ENCODE measurements at places on chromosomes 1 and 21. TPM values are rescaled to one million over a fixed set of nuclear protein-coding genes. Genes with fewer than 3 reads are reported as not detected.

DNA sequence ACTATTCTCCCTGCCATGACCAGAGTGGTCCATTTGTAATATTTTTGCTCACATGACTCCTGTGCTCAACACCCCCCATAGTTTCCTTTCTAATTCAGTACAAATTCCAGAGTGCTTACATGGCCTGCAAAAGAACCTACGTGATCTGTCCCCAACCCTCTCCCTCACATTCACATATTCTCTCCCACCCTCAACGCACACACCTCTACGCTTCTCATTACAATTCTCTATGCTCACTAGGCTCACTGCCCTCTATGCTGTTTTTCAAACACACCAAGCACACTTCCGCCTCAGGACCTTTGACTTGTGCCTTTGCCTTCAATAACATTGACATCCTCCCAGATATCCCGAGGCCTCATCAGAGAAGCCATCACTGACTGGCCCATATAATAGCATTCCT lies 23.8 kb upstream of the FBXO28 start:
- DNase-seq, result no peak

DNA sequence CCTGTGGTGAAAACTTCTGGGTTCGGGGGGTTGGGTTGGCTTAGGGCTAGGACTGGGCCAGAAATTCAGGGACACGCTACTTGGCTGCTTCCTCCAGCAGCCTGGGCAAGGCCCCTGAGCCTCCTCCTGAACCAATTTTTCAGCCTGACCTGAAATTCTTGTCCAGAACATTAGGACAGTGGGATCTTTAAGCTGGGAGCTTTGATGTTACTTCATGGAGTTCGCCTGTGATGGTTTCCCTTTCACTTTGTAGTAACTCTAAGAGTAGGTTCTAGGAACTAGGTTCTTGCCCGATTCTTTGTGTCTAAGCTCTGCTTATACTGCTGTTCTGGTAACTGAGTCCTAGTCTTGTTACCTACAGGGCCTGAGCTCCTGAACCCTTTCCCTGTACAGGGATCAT lies 75.3 kb downstream of the S1PR1 start:
- no peak for DNase-seq

MIB2 gene
- 121 TPM for total RNA-seq

GRCh38 chr1:220957233-220957605 lies 78.0 kb downstream of the HLX start:
- DNase-seq, result no peak

GRCh38 chr1:223217781-223218180 lies 74.7 kb upstream of the TLR5 start:
- no peak for DNase-seq

Data from colonic mucosa (tissue), 4 donors.